ENCODE measurements at places on chromosomes 4 and X. TPM values are rescaled to one million over a fixed set of nuclear protein-coding genes. Genes with fewer than 3 reads are reported as not detected.

- DNase-seq = no peak
Observed at GRCh38 chrX:74179071-74179470, 124.9 kb upstream of the ZCCHC13 start.

GRCh38 chrX:134537179-134537955, 77.4 kb downstream of the HPRT1 start:
- DNase-seq = no peak

IGFBP7 gene
- total RNA-seq = 1.1 TPM

FOXR2 gene
- total RNA-seq = not detected

GRCh38 chr4:169818063-169818679, 60.4 kb upstream of the HPF1 start:
- no peak for DNase-seq

DNA sequence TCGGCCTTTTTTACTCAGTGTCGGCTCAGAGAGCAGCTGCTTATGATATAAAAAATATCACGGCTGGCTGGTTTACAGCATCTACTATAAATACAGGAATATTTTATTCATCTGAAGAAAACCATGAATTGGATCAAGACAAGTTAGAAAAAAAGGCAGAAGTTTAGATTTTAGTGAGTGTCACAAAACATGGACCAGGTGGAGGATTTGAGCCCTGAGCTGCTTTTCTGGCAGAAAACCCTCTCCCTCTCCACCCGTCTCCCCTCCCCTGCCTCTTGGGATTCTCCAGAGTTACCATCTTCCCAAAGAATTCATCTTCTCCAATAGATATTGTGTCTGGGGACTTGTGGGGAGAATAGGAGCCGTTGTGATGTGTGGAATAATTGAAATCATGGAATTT, 142.8 kb upstream of the RAI2 start:
- no peak for DNase-seq

DNA sequence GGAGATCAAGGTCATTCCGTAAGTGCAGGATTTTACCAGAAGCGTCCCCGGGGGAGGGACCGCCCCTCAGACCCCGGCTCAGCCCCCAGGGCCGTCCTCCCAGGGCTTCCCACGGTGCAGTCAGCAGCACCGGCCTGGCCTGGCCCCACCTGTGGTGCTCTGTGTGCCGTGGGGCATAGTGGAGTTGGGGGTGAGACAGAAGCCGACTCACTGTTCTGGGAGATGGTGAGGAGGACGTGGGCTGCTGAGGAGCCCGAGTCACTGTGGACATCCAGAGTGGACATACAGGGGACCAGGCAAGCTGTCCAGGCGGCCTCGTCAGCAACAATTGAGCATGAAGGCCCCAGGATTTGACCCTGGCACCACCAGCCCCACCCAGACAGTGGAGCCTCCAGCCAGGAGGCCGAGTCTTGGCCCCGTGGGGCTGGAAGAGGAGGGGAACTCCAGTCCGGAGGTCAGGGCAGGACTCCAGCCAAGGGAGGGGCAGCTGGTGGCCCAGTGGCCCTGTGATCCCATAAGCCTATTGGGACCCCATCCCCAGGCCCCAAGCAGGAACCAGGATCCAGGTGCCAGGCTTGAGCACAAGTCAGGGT, 19.1 kb downstream of the ATP5ME start:
- DNase-seq = no peak

DNA sequence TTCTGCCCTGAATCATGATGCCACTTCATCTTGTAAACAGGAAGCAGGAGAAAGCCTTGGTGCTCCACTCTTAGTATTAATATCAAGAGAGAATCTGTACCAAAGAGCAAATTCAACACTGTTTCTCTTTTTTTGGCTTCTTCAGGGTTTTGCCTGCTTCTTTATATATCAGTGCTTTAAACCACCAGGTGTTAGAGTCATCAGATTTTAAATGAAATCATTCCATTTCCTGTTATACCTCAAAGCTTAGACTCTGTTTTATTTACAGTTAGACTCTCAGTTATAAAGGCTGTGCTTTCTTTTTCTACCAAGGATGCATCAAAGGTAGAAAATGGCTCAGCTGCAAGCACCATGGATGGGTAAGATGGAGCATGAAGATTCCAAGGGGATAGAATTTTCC, 350.9 kb downstream of the CAMK2D start:
- DNase-seq = no peak

LNX1 gene
- total RNA-seq = 5.7 TPM

GRCh38 chr4:86582410-86582809, 11.7 kb upstream of the PTPN13 start:
- no peak for DNase-seq

- DNase-seq = peak; percentile 55
Observed at GRCh38 chrX:100648458-100649417, 4.7 kb downstream of the SRPX2 start.

- DNase-seq = no peak
Observed at GRCh38 chr4:82352825-82353366, 20.9 kb downstream of the HNRNPD start.

DNA sequence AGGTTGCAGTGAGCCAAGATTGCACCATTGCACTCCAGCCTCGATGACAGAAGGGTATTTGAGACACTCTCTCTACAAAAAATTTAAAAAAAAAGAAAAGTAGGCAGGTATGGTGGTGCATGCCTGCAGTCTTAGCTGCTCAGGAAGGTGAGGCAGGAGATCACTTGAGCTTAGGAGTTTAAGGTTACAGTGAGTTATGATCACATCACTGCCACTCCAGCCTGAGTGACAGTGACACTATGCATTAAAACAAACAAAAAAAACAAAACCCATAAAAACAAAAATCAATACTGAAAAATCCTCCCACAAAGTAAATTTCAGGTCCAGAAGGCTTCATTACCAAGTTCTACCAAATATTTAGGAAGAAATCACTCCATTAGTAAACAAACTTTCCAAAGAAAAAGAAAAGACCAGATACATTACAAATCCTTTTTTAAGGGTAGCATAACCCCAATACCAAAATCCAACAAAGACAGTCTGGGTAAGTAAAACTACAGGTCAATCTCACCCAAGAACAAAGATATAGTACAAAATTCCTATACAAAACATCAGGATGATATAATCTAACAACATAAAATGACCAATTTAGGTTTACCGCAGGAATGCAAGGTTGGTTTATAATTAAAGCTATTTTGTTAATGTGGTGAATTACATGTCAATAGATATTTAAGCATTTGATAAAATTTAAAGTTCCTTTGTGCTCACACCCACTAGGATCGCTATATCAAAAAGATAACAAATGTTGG, 11.7 kb downstream of the NELFA start:
- no peak for DNase-seq

DNA sequence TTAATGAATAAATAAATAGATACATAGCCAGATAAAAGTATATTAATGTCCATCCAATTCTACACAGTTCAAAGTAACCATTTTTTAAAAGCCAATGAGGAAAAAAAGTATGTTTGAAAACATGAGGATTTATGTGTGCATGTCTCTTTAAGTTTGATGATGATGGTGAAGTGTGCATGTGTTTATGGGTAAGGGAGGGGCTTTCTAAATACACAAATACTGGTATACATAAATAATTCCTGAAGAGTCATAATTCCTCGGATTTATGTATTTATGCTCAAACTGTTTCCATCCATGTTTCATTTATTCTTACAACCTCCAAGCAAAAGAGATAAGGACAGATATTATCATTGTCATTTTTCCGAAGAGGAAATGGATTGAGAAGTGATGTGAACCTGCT, 75.4 kb downstream of the ENOX2 start:
- DNase-seq = no peak

DNA sequence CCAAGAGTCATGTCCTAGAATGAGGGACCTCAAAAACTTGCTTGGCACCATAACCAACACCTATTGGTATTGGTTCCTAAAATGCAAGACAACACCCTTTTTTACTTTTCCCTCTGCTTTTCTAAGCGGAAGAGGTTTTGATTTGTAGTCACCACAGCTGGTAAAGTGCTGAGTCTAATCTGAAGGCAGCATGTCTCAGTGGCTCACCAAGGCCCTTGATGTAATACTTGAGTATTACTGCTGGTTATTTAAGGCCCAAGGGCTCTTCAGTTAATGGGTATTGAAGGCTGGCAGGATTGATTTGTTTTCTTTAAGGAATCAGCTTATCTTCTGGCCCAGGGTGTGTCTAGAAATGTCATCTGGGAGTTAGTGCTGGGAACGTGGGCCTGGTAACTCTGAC, 735.1 kb downstream of the GLUD2 start:
- no peak for DNase-seq

GRCh38 chrX:130296743-130297142, 28.0 kb upstream of the ZNF280C start:
- DNase-seq = no peak

GRCh38 chr4:190014771-190015537, 12.1 kb downstream of the FRG2 start:
- DNase-seq = peak; percentile 77

GAGE12J gene
- total RNA-seq = not detected

- no peak for DNase-seq
Observed at GRCh38 chrX:10444204-10444603, 176.2 kb downstream of the MID1 start.

SLC26A1 gene
- 0.15 TPM for total RNA-seq

- no peak for DNase-seq
Observed at GRCh38 chrX:22699581-22700091, 300.1 kb upstream of the DDX53 start.

DNA sequence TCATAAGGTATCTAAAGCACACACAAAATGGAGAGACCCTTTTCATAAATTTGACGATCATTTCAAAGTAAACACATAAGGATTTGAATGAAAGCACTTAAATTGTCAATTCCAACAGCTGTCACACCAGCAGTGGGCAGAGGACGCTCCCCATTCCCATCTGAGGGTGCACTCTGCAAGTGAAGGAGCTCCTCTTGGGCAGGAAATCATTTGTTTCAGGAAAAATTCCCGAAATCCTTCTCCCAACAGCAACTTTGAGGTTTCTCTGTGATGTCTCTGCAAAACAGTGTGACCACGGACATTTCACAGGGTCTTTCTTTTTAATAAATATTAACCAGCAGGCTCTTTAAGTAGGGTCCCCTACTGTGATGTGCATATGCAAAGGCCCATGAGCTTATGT, 111.0 kb downstream of the EPHA5 start:
- DNase-seq = peak; percentile 54

- DNase-seq = no peak
Observed at GRCh38 chr4:48588230-48589097, 98.4 kb downstream of the ZAR1 start.

- DNase-seq = peak; percentile 48
Observed at GRCh38 chr4:26692014-26692726, 108.3 kb downstream of the TBC1D19 start.

FAM133A gene
- 0.22 TPM for total RNA-seq

GRCh38 chrX:30888526-30889146, 418 bp downstream of the TAB3 start:
- DNase-seq = peak; percentile 60

STARD8 gene
- 1.2 TPM for total RNA-seq

DNA sequence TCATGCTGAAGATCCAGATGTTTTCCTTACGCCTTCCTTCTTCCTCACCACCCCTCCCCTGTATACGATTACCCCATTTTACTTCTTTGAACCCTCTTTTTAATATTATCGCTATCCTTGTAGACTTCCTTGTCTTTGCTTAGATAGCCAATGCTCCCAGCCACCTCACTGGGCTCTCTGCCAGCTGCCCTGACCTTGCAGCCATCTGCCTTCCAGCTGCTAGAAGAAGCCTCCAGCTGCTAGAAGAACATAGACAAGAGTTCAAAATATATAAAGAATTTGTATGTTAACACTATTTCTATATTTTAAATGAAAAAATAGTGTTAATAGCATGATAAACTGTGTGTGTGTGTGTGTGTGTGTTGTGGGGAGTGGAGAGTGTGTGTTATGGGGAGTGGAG, 374.7 kb downstream of the ANKRD50 start:
- no peak for DNase-seq

- DNase-seq = no peak
Observed at GRCh38 chr4:17702641-17703040, 78.8 kb downstream of the FAM184B start.

- DNase-seq = peak; percentile 60
Observed at GRCh38 chr4:128757712-128758111, 51.8 kb upstream of the JADE1 start.

SGMS2 gene
- 0.68 TPM for total RNA-seq

DNA sequence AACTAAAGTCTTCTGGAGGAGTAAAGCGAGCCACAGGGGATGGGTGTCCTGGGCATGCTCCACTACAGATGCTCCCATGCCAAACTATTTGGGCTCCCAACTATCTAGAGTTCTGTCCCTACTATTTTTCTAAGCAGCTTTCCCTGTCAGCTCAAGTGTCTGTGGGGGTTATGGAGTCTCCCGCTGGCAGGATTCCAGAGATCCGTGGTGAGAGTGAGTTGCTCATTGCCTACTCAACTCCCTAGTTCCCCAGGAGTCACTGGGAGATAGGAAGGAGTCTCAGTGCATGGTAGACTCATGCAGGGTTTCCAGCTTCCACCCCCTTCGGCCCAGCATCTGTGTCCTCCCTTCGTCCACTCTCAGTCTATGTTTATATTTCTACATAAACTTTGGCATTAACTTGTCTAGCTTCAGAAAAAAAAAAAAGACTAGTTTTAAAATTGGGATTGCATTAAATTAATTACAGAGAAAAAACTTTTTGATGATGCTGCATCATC, 55.1 kb upstream of the INPP4B start:
- DNase-seq = no peak

VCX3B gene
- total RNA-seq = not detected

GRCh38 chr4:90137555-90137954, 10.4 kb downstream of the CCSER1 start:
- DNase-seq = peak; percentile 55

PAK3 gene
- 4.2 TPM for total RNA-seq

DNA sequence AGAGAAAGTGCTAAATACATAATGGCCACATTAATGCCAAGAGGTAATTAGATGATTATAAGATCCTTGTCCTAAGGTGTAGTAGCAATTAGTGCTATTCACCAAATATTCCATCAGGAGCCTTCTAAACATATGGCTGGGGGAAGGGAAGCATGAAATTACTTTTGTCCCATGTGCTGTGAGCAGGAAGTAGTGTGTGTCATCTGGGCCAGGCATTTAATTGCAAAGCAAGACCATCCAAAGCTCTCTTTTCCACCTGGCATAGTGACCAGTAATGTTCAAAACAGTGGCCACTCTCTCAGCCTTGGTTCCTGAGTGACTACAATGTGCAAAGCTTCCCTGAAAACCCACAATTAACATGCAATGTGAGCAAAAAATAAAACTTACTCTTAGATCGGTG, 144.2 kb upstream of the FAM241A start:
- no peak for DNase-seq

DNA sequence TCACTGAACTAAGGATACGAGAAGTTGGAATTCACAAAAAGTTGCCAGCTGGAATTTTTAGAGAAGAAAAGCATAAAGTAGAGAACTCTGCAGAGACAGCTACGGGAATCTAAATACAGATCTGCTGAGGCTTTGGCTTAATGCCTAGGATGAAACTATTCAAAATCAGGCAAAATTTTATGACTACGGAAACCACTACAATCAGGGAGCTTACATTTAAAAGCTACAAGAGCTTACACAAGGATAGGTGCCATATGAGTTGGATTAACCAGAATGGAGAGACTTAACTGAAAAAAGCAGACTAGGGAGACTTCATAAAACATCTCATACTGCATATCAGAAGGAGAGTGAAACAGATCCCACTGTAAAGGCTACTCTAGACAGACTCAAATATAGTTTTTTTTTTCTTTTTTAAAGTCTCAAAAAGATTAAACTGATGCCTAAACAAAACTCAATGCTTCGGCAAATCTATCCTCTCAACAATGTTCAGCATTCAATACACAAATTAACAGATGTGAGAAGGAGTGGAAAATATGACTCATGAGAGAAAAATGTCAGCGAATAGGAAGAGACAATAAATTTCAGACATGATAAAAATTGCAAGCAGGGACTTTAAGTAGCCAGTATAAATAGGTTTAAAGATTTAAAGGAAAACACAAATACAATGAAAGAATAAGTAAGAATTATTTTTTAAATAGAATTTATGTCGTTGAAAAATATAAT, 586.1 kb downstream of the FSTL5 start:
- DNase-seq = no peak
